ENCODE measurements at places on chromosomes 2 and 18.

GRCh38 chr2:98937906-98938305 lies 1.9 kb upstream of the CRACDL start:
- DNase-seq = no peak

- DNase-seq = no peak
These were observed 192.4 kb downstream of the EIPR1 start for GRCh38 chr2:3185256-3185655.

DNA sequence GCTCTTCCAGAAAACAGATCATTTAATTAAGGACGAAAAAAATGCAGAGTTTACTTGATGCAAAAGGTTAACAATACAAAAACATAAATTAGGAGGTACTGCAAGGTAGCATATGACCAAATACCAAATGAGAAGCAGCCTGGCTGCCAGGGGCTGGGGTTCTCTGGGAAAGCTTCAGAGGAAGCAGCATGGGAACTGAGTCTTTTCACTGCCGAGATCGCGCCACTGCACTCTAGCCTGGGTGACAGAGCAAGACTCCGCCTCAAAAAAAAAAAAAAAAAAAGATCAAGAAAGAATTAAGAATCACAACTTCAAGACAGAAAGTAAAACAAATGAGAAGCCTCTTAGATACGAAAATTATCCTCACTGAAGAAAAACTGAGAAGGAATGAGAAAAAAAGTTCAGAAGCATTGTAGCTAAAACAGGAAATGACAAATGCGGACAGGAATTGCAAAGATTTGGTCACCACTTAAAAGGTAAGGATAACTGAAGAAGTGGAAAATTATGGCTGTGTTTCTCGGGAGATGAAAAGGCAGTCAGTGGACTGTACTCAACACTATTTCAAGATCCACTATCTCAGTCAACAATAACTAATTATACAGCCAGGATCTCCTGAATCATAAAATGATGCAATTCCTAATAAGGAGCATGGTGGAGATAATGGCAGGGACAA lies 4.3 kb downstream of the SEPTIN10 start:
- no peak for DNase-seq

GRCh38 chr2:43455731-43456642 lies 139.9 kb downstream of the THADA start:
- no peak for DNase-seq

- DNase-seq = no peak
These were observed 88.4 kb upstream of the SMAD2 start for GRCh38 chr18:48018851-48019250.

GRCh38 chr2:218569661-218570500 lies 1.2 kb downstream of the CNOT9 start:
- DNase-seq = peak; percentile 8

DNA sequence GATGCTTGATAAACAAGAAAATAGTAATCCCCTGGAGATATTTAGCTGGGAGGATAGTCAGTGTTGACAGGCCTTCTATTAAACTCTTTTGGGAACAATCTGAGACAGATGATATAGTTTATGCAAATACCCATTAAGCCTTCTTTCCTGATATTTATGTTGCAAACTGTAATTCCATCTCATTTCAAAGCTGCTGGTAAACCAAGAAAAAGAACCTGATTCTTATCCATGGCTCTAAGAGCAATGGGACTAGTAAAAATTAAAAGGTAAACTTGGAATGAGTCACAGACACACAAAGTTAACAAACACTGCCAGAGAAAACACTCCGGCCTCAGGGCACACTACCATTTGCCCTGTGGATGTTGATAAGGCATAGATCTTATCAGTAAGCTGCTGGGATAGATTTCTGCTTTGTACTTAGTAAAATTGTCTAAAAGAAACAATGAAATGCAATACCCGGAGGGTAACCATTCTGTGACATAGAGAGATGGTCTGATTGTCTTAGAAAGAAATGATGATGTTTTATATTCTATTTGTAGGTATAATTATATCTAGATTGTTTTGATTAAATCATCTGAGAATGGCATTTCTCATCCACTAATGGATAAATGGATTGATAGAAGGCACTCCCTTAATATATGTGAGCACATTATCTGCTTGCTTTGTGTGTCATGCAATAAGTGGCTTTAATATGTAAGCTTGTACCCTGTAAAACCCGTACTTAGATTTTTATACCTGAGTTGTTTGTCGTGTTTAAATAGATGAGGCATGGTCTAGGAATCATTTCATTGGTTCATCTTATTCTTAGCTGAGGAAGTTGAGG lies 13.2 kb downstream of the GALR1 start:
- no peak for DNase-seq

- peak; percentile 21 for DNase-seq
These were observed 379.7 kb downstream of the PTPRM start for GRCh38 chr18:7946734-7947377.

DNA sequence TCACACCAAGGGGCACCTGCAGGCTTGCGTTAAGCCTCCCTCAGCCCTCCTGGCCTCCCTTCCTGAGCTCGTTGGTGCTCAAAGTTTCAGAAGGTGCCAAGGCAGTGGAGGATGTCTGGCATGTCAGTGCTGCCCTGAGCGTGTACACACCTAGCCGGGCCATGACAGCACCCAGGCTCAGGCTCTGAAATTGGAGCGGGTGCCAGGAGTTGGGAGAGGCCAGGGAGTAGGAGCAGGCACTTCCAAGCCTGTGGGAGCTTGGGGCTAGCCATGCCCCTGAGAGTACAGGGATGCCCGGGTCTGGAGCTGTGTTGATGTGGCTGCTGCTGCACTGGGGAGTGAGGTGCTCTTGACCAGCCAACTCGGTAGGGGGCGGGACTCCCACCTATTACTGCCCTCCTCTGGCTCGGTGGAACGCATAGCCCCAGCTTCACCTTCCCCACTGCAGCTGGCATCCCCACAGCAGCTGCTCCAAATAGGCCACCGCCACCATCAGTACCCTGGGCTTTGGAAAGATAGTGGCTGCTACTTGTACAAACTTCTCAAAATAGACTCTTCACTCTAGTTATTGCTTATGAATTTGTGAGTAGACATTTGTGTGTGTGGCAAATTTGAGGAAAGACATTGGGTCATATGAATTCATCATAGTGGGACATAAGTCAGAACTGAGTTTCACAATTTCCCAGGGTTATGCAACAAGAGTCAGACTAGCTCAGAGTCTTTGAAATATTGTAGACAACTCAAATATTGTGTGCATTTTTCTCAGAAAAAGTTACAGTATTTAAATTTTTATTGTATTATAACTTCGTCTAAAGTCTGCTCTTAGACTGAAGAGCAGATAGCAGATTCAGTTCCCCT lies 6.8 kb upstream of the PCARE start:
- DNase-seq = no peak

- DNase-seq = no peak
These were observed 92.0 kb downstream of the RTTN start for GRCh38 chr18:70113511-70113910.

DNA sequence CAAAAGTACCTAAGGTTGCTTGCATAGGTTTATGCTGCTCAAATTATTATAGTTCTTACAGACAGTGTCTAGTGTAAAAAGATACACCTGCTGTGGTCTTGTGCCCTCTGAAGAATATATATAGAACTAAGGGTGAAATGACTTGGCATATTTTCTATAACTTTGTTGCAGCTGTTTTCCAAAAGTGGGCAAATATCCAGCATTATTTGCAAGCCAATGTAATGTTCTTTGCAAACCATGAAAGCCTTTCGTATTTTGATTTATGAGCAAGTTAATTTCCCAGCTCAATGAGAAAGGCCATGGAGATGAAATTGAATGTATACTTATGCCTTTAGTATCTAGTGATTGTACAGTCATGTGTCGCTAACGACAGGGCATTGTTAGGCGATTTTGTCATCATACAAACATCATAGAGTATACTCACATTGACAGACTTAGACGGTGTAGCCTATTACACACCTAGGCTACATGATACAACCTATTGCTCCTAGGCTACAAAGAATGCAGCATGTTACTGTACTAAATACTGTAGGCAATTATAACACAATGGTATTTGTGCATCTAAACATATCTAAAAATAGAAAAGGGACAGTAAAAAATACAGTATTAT lies 116.3 kb downstream of the PLCL1 start:
- DNase-seq = no peak

DNA sequence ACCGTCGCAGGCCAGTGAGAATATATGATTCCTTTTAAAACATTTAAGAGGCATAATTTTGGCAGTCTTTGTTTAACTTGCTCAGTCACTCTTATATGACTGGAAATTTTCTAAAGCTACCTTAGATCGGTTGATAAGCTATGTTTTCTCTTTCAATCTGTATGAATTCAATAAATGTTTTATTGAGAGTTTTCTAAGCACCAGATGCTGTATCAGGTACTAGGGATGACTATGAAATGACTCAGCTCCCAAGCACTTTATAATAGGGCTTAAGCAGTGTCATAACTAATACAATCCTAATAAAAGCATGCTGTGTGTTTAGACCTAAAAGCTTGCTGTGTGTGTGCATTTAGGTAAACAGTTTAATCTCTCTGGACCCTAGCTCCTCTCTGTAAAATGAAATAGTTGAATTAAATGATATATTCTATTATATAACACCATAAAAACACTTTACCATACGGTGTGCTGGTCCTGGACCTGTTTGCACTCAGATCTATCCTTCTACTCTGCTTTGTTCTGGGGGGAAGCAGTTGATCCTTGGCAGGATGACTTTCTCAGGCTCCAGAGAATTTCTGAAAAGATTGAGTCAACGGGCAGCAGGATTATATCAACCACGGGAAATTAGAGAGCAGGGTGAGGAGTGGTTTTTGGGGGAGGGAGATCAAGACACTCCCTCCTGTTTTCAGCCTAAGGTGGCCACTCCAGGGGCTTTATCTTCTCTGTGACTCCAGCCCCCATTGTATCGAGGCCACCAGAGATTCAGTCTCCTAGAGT lies 26.1 kb upstream of the SLC38A11 start:
- DNase-seq = no peak

- DNase-seq = no peak
These were observed 23.8 kb downstream of the C1QL2 start for GRCh38 chr2:119134775-119135174.

DNA sequence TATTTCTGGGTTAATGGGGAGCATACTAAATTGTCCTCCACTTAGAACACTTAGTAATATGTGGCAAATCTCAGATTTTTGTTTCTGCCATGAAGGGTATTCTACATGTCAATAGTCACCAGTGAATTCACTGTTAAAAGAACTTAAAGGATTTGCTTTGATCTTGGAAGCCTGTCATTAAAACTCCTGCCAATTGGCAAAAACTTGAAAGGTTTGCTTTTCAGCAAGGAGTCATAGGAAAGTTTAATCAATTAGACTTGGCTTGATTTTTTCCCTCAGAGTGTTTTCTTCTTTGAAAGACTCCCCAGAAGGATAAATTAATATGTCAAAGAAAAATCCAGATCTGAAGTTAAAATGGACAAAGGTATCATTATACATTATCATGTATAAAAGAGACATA lies 671.9 kb upstream of the PKDCC start:
- DNase-seq = no peak

DNA sequence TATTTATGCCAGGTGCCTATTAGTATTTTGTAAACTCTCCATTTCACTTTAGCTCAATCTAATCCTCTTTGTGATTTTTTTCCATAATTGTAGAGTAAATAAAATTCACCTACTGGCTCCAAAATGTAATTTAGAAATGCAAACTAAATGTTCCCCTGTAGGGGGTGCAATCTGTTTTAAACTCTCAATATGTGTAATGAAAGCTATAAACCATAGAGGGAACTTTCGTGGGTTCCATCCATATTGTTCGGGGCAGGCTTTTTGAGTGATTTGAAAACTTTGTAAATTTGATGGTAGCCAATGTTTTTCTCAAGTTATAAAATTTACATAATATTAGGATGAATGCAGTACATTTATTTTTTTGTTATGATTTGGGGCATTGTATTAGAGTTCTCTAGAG lies 49.4 kb downstream of the TSPYL6 start:
- no peak for DNase-seq

GRCh38 chr2:42960842-42961180 lies 168.4 kb upstream of the HAAO start:
- DNase-seq = no peak

- DNase-seq = no peak
These were observed 376.3 kb upstream of the MYT1L start for GRCh38 chr2:2707206-2707991.

GRCh38 chr18:13520306-13520705 lies 206.1 kb downstream of the FAM210A start:
- no peak for DNase-seq

DNA sequence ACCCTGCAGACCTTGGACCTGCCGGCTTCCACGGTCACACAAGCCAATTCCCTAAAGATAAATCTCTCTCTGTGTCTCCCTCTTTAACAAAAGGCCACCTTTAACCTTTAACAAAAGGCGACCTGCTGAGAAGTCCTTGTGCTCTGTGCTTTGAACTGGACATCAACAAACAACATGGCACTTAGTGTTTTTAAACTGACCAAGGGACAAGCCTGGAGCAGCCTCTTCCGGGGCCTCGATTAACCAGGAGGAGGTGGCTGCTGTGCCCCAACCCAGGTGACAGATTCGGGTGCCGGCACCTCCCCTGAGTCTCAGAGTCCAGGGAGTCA lies 135.3 kb downstream of the RTP5 start:
- DNase-seq = no peak

DNA sequence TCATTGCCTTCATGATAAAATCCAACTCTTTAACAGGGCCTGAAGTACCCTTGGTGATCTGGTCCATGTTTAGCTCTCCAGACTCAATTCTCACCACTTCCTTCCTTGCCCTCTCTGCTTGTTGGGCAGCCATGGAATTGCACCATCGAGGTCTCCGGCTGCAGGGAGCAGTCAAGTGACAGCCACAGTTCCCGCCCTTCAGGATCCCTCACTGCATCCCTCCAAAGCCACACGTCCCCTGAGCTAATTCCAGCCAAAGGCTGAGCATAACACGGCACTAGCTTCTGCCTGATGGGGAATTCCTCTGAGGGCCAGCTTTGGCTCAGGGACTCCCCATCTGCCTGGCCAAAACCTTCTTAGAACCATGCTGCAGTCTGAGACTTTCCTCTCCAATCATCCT lies 47.4 kb upstream of the SLC1A4 start:
- DNase-seq = no peak

Data from effector memory CD8-positive, alpha-beta T cell (primary cell).